Cardiac septum (tissue), 1 donor: ENCODE measurements at places on chromosomes 11 and 22. TPM values are rescaled to one million over a fixed set of nuclear protein-coding genes. Genes with fewer than 3 reads are reported as not detected.

Gene PPP6R3
- 92.4 TPM for total RNA-seq

Gene NUP98
- total RNA-seq: 49.6 TPM

GRCh38 chr11:18236664-18237356 is at the start of gene SAA4:
SAA4 (minus strand) TSS chr11:18236802; CDS start chr11:18235926, 876 bp downstream.
- no peak for DNase-seq

GRCh38 chr11:2408671-2409070 is 8.1 kb downstream of the TSSC4 start:
- DNase-seq: no peak

- DNase-seq: no peak
Observed at GRCh38 chr11:128830290-128831173, 36.6 kb downstream of the KCNJ1 start.

DNA sequence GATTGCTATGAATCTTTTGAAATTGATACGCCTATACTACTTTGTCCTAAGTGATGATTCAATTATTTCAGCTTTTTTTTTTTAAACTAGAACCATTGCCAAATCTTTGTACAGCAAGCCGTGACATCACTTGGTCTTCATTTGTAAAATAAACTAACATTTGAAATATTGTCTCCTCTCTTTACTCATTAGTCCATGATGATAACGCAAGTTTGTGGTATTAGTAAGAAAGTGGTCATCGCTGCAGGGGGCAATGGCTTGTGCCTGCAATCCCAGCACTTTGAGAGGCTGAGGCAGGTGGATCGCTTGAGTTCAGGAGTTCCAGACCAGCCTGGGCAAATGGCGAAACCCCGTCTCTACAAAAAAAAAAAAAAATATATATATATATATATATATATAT is 12.9 kb upstream of the ARHGAP42 start:
- DNase-seq: no peak

DNA sequence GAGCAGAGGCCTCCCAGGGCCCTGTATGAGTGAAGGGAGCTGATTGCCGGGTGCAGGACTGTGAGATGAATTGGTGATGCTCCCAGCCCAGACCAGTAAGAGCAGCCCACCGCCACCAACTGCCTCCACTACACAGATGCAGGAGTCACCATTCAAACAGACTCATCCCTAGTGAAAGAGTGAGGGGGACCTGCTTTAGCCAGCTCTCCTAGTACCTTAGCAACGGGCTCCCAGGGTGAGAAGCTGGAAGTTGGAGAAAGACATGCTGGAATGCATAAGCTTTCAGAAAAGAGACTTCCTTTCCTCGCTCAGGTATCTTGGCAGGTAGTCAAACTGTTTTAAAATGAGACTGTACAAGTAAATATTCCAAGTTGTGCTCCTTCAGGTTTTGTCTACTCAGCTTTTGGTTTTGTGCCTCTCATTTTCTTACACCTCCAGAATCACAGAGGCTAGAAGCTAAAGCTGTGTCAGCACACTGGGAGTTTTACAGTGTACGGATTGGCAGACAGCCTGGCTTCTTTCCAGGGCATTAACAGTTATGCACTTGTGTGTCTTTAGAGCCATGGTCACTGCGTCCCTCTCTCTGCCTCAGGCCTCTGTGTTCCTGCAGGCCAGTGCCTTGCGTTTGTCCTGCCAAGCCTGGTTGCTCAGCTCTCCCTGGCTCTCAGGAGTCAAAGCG is 146.2 kb downstream of the ATXN10 start:
- no peak for DNase-seq

DNA sequence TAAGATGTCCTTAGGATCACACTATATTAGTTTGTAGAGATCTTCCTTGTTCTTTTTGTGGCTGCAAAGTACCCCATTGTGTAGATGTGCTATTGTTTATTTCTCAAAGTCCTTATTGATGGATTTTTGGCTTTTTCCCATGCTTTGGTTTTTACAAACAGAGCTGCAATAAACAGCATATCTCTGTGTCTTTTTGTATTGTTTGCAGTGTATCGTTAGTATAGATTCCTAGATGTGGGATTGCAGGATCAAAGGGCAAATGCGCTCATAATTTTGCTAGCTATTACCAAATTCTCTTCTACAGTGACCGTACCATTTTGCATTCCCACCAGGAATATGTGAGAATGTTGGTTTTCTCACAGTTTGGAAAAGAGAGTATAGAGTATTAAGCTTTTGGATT is 27.5 kb upstream of the FTH1 start:
- DNase-seq: no peak

DNA sequence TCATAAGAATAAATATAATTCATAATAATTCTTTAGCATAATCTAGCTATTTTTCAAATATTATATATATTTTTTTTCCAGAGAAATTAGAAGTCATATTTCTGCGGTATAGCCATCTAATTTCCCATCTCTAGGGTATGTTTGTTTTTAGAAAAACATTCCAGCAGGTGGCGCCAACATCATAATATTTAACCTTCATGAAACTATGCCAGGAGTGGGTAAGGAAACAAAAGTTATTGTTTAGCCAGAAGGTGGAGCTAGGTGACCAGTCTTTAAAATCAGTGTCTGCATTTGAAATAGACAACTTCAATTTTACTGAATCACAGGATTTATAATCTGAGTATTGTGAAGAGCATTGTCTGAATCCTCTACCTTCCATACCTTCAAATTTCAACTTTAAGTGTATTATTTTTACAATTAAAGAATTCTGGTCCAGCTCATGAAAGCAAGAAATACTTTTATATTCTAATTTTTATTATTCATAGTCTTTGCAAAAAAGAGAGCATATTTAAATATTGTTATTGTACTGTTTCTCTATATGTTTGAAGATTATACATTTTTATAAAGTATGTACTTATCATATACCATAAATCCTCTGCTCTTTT is 15.7 kb upstream of the CCDC179 start:
- DNase-seq: no peak

- DNase-seq: no peak
Observed at GRCh38 chr22:40486962-40487602, 116.7 kb downstream of the SGSM3 start.
